Epithelial cell of alveolus of lung (primary cell): ENCODE measurements at places on chromosomes 4 and X. TPM values are rescaled to one million over a fixed set of nuclear protein-coding genes. Genes with fewer than 3 reads are reported as not detected.

AFF2 gene
- 0.16 and 1.8 TPM in 2 replicates for total RNA-seq

PLAC8 gene
- not detected in 2 replicates for total RNA-seq

HTN3 gene
- total RNA-seq = not detected in 2 replicates

UGT2B11 gene
- not detected in 2 replicates for total RNA-seq

EFHC2 gene
- total RNA-seq = 1.2 and 2.9 TPM in 2 replicates

NWD2 gene
- not detected in 2 replicates for total RNA-seq

GLRA3 gene
- total RNA-seq = not detected in 2 replicates
